Thoracic aorta (tissue), 2 donors: ENCODE measurements at places on chromosomes 6 and 20.

- no peak for DNase-seq
Observed at GRCh38 chr6:102986086-102986485, 1592.6 kb downstream of the GRIK2 start.

- no peak for DNase-seq
Observed at GRCh38 chr6:114155763-114156162, 184.8 kb upstream of the HDAC2 start.

- DNase-seq, result no peak
Observed at GRCh38 chr6:23354004-23354403, 772.0 kb upstream of the NRSN1 start.

GRCh38 chr6:123662757-123663156 is 26.0 kb upstream of the TRDN start:
- no peak for DNase-seq

DNA sequence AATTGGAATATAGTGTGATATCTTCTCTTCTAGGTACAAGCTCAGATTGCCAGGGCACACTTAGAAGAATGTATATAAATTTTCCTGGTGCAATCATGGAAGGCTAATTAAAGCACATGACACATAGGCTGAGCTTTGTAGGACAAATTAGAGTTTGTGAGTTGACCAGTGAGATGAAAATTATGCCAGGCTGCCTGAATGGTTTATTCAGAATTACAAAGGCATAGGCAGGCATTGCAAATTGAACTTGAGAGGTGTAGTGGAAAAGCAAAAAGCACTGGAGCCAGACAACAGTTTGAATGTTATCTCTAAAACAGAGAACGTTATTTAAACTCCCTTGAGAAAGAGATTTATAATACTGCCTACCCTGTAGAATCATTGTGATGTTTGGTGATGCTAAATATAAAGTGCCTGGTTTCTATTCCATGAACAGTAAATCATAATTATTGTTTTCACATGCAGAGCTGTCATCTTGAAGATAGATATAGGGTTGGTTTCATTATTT is 712.1 kb downstream of the TBC1D32 start:
- no peak for DNase-seq

GRCh38 chr6:158046201-158047126 is 64.8 kb downstream of the SYNJ2 start:
- no peak for DNase-seq

- DNase-seq, result no peak
Observed at GRCh38 chr6:127119102-127120022, 891 bp downstream of the RSPO3 start.

DNA sequence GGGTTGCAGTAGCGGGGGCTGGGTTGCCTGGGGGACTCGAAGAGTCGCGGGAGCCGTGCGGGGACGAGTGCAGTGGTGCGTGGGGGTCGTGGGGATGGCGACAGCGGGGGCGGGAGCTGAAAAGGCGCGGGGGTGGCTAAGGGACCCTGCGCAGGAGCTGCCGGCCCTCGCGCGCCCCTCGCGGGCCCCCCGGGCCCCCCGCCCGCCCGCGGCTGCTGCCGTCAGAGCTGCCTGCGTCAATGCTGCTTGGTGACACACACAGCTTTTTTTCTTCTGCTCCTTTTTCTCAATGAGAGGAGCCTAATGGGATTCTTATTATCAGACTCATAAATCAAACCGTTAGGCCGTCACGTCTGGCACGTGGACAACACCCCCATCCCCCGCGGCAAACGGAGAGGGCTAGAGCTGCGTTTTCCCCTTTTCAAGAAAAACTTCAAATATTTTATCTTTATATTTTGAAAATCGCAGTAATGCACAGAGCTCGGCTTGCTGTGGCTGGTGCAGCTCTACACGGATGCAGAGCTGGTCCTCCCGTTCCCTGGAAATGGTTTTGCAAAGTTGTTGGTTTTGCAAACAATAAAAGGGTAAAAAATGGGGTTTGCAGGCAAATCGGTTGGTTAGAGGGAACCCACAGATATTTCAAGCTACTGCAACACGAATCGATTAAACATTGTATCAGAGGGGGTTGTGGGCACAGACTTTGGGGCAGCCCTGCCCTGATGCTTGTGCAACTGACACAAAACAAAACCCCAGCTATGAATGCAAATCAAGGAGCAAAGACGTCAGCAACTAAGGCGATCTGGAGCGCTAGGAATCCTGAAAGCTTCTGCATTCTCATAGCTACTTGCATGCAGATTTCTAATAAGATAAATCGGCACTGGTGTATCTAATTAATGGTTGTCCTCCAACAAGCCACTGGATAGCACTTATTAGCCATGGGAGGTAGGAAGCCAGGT is 161.4 kb downstream of the TBXT start:
- DNase-seq, result no peak

DNA sequence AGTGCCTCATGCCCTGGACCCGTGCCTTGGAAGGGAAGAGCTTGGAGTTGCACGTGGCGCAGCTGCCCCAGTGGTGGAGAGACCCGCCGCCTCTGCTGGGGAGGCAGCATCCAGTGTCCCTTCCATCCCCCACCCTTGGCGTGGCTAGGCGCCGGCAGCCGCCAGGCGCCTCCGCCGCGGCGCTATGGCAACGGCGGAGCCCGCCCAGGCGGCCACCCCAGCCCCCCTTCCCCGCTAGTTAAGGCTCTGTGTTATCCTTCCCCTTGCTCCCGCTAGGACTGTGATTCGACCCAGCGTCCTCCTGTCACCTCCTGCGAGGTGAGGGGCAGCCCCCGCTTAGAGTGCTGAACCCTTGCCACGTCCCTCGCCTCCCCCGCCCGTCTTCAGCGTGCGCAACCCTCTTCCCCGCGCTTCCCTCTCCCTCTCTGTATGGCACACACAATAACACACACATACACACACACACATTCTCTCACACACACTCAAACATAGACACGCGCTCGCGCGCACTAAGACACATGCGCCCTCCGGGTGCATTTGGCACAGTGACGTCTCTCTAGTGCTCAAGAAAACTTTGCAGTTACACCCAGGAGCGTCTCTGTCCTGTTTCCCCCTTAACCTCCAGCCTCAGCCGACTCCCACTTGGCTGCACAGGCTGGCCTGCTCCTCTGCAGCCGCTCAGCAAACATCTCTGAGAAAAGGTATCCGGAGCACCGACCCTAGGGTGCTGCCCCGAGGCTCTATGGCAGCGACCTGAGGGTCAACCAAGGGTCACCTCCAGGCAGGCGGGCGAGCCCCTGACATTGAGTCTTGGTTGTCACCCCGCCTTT is 8.5 kb downstream of the GRIK2 start:
- DNase-seq, result no peak

GRCh38 chr6:160298121-160298520 is 39.5 kb upstream of the SLC22A2 start:
- no peak for DNase-seq

DNA sequence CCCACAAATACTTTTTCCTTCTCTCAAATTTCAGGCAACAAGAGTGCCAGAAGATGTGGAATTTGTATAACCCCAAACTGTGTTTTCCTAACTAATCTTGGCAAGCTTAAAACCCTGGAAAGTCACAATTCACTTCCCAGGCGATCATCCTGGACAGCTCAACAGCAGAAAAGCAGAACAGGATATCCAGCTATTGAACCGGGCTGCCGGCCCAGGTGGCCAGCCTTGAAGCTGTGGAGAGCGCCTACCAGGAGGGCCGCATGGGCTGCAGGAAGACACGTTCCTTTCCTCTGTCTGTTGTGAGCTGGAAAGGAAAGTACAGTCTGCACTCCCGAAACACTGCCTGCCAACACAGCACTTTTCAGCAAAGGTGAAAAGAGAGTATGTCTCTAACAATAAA is 719.7 kb upstream of the MARCKS start:
- DNase-seq, result no peak

DNA sequence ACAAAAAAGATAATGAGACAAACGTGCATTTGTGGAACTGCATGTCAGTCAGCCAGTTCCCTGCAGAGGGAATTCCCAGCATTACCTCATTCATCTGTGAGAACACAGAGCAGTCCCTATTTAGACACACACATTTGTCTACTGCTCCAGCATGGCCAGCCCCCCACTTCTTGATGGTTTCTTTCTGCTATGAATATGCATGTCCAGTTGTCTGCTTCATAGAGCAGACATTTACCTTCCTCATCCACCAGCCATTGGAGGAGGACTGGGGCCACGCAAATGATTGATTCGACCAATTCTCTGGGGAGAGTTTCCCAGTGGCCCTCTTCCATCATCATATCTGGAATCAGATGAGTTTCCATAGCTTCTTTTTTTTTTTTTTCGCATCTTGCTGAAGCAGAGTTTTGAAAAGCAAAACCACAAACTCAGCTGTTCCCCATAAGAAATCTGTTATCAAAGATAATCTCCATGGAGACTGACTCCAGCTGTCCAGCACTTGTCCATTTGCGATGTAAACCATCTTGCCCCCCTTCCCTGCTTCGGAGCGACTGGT is 11.8 kb downstream of the ENPP1 start:
- DNase-seq, result no peak

DNA sequence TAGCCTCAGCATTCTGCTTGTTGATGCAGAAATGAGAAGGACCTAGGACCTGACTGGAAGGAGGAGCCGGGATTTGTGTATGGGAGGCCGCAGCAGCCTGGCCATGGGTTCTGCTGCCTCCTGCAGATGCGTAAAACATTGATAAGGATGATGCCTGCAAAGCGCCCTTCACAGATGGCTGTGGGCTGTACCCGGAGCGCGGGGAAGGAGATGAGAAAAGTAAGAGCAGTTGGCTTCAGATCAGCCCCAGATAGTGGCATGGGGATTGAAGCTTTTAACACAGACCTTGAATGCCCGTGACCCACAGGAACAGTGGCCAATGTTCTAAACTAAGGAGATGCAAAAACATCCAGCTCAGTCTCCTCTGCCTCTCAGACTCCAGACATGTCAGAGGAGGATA is 136.4 kb upstream of the KCNG1 start:
- DNase-seq, result no peak

GRCh38 chr20:59037386-59037785 is 5.2 kb downstream of the PRELID3B start:
- DNase-seq, result no peak

DNA sequence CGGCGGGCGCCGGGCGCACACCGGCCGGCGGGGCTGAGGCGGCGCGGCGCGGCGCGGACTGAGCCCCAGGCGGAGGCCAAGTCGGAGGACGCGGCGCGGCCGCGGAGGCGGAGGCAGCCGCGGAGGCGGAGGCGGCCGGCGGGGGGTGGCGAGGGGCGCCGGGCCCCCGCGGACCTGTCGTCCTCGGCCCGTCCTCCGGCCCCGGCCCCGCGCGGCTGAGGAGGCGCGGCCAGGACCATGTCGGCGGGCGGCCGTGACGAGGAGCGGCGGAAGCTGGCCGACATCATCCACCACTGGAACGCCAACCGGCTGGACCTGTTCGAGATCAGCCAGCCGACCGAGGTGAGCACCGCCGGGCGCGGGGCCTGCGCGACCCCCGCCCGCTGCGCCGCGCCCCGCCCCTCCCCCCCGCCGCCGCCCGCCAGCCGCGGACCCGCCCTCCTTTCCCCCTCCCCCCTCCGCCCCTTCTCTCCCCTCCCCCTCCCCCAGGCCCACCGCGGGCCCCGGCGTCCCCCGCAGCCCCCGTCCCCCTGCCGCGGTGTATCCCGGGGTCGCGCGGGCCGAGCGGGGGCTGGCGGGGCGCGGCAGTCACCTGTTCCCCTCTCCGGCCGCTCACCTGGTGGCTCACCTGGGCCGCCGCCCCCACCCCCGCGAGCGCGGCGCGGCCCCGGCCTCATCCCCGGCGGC is at the start of gene AFDN:
TSS of gene AFDN (plus strand) at position 16 of the 687 bp plus-strand sequence. CDS start at position 238, 222 bp downstream.
- no peak for DNase-seq

- no peak for DNase-seq
Observed at GRCh38 chr6:37303891-37304503, 46.1 kb upstream of the TMEM217 start.

DNA sequence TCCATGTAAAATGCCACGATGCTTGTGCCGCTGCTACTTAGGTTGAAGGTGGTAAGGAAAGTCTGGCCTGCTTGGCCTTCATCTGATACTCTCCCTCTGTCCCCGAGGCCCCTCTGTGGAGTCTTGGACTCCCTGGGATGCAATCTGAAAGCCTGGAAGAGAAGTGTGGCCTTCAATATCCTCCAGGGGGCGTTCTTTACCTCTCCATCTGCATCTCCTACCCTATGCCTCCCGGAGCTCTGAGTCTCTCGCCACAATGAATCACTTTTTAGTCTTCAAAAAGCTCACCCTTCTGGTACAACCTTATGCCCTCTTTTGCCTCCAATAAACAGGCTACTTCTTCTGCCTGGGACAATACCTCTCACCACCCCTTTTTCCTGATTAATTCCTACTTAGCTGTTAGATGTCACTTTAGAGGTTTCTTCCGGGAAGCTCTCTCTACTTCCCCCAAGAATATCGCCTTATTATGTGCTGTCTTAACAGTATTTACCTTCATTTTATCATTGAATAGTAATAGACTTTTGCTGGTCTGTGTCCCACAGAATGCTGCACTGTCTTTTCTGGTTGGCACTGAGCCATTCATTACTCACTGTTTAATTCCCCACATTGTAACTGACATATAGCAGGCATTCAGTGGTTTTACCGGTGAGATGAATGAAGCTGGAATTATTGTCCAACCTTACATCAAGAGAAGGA is 13.9 kb upstream of the ATG5 start:
- no peak for DNase-seq

- no peak for DNase-seq
Observed at GRCh38 chr20:32193996-32194395, 13.5 kb downstream of the PLAGL2 start.

DNA sequence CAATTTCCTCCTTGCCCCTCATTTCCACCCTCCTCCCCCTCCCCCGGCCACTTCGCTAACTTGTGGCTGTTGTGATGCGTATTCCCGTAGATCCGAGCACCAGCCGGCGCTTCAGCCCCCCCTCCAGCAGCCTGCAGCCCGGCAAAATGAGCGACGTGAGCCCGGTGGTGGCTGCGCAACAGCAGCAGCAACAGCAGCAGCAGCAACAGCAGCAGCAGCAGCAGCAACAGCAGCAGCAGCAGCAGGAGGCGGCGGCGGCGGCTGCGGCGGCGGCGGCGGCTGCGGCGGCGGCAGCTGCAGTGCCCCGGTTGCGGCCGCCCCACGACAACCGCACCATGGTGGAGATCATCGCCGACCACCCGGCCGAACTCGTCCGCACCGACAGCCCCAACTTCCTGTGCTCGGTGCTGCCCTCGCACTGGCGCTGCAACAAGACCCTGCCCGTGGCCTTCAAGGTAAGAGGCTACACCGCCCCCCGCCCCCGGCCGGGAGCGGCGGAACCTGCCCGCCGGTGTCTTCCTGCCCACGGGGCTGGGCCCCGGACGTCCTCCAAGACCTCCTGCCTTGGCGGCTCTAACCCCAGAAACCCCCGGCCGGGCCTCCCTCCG is 44.9 kb upstream of the SUPT3H start:
- DNase-seq, result no peak

GRCh38 chr6:31407699-31408098 is 4.3 kb downstream of the MICA start:
- DNase-seq, result no peak

- DNase-seq, result no peak
Observed at GRCh38 chr20:39800548-39800947, 838.4 kb downstream of the DHX35 start.

GRCh38 chr20:17641993-17642392 is 40.0 kb downstream of the RRBP1 start:
- DNase-seq, result no peak
